Mammary epithelial cell (primary cell): ENCODE measurements at places on chromosomes 1 and 21.
A peak's percentile ranks its signal among the peaks of the same experiment; 100 is the strongest.

GRCh38 chr1:107649023-107649422 is 316.0 kb downstream of the VAV3 start:
- DNase-seq: peak; percentile 21

DNA sequence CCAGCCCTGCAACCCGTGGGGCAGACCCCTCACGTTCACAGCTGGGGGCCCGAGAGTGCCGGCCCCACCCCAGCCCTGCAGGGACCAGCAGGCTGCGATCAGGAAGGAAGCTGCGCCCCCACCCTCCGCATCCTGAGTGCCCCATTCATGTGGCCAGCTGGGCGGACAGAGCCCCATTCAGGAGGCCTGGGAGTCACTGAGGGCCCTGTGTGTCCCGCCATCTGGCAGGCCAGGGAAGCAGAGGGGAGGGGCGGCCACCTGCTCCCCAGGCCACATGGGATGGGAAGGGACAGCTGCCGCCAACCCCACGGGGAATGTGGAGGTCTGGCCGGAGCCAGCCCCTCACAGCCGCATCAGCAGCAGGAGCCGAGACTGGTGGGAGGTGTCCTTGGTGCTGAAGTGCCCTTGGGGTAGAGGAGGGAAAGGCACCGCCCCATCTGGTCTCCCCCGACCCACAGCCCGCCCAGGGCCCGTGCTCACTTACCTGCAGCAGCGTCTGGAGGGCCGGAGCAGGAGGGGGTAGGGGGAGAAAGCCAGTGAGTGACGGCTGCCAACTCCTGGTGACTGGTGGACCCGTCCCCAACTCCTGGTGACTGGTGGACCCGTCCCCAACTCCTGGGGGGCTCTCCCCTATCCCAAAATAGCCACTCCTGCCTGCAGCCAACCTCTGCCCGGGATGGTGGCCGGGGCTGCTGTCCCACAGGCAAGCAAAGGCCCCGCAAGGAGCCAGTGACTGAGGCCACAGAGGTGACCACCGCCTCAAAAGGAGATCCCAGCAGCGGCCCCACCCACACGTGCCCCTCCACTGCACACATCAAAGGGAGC is 8.7 kb downstream of the ACAP3 start:
- DNase-seq: no peak

GRCh38 chr1:155175927-155176371 is 2.3 kb downstream of the TRIM46 start:
- no peak for DNase-seq

DNA sequence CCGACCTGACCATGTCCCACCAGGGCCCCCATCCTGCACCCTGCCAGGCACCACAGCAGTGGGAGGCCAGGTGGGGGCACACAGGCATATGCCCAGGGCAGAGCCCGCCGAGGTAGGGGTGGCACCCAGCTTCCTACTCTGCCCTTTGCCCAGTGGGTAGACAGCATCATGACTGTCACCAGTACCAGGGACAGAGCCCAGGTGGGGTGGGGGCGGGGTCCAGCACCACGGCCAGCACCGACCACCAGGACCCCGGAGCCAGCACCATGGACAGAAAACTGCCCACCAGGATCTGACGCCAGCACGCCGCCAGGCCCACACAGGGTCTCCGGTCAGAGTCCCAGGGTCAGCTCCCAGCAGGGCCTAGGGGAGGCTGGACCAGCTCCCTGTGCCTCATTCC is 3.8 kb downstream of the TAS1R3 start:
- no peak for DNase-seq

GRCh38 chr21:36354918-36355680 is 30.1 kb upstream of the CHAF1B start:
- DNase-seq: no peak

DNA sequence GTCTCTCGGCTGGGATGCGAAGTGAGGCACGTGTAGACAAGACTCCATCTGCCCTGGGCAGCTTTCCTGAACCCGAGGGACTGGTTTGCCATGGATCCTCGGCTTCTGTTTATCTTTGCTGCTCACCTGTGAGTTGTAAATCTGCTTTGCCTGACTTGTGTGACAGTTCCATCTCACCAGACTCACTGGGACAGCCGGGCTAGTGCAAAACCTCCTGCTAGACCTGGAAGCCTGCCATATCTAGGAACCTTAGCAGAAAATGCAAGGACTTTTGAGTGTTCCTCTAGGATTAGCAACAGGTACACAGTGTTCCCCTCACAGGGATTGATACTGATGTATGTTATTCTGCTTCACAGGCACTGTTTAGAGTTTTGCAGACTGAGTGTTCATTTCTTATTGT is 218.6 kb downstream of the URB2 start:
- peak; percentile 3 for DNase-seq

GRCh38 chr1:248884632-248885295 is 21.3 kb upstream of the PGBD2 start:
- DNase-seq: no peak

- no peak for DNase-seq
Measured at GRCh38 chr1:114540272-114540671, 29.3 kb upstream of the TRIM33 start.

- peak; percentile 17 for DNase-seq
Measured at GRCh38 chr1:68128157-68128556, 77.7 kb upstream of the DIRAS3 start.

DNA sequence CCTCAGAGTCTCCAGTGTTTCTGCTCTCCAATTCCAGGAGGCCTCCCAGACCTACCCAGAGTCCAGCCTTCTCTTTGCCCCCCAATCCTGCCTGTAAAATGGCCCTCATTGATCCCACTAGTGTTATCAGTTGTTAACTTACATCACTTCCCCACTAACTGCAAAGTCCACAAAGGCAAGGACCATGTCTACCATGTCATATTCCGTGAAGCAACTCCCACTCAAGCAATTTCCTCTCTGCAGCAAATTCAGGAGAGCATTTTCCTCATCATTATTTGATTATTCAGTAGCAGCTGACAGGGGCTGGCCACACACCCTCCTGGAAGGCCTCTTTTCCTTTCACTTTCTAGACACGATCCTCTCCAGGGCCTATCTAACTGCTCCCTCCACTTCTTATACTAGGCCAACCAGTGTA is 153.5 kb downstream of the RERE start:
- no peak for DNase-seq

DNA sequence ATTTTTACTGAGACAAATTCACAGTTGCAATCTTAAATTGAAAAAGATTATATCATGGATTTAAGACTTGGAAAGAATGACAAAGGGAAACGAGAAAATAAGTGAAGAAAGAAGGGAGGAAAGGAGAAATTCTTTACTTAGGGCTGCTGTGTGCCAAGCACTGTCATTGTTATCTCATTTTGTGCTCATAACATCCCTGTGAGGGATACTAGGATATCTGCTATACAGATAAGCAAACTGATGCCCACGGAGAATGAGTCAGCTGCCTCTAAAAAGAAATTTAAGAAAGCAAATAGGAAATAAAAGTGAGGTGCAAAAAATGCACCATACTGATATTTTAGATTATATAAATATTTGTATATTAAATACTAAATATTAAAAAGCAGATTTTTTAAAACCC is 183.6 kb upstream of the NR5A2 start:
- DNase-seq: no peak

GRCh38 chr1:159843459-159843858 is 16.8 kb downstream of the SLAMF8 start:
- no peak for DNase-seq

GRCh38 chr1:199098468-199098867 is 459.6 kb downstream of the PTPRC start:
- no peak for DNase-seq

GRCh38 chr1:39105061-39105840 is 79.1 kb downstream of the NDUFS5 start:
- DNase-seq: peak; percentile 76

- no peak for DNase-seq
Measured at GRCh38 chr1:232036181-232036933, 409.8 kb downstream of the DISC1 start.

GRCh38 chr1:114075105-114075504 is 78.6 kb downstream of the SYT6 start:
- DNase-seq: no peak

- no peak for DNase-seq
Measured at GRCh38 chr1:92975551-92976232, 14.4 kb upstream of the DIPK1A start.

DNA sequence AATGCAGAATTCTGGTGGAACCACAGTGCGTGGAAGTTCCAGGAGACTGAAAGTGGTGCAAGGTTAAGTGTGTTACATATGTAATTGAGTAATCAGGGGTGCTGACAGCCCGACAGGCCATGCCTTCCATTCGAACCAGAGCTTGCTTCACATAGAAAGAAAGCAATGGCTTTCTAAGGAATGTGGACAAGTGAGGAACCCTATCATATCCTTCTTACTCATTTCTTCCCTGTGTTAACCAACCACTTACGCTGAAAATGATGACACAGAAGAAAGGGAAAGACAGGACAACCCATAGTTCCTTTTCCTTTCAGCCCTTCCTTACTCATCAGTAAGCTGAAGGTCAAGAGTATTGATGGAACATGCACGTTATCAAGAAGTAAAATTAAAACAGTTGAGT is 48.1 kb upstream of the KCNA3 start:
- DNase-seq: no peak

DNA sequence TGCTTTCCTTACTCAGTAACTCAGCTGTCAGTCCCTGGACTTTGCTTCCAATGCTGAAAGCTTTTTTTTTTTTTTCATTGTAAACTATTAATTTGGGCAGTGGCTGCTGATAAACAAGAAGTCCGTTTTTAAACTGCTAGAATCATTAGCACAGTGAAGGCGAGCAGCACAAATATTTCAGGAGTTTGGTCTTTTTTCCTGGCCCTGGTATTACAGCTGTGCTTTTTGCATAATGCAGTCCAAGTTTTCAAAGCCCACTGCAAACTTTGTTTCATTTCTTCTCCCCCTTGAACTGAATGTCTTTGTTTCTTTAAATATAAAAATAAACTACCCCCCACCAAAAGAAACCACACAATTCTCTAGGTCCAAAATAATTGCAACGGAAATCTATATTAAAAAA is 6.6 kb downstream of the GLIS1 start:
- no peak for DNase-seq

GRCh38 chr1:43365678-43366077 is 2.1 kb downstream of the ELOVL1 start:
- no peak for DNase-seq

- DNase-seq: peak; percentile 25
Measured at GRCh38 chr1:16351456-16351993, 755 bp downstream of the FBXO42 start.

- peak; percentile 20 for DNase-seq
Measured at GRCh38 chr1:215119719-215120365, 37.3 kb downstream of the KCNK2 start.

DNA sequence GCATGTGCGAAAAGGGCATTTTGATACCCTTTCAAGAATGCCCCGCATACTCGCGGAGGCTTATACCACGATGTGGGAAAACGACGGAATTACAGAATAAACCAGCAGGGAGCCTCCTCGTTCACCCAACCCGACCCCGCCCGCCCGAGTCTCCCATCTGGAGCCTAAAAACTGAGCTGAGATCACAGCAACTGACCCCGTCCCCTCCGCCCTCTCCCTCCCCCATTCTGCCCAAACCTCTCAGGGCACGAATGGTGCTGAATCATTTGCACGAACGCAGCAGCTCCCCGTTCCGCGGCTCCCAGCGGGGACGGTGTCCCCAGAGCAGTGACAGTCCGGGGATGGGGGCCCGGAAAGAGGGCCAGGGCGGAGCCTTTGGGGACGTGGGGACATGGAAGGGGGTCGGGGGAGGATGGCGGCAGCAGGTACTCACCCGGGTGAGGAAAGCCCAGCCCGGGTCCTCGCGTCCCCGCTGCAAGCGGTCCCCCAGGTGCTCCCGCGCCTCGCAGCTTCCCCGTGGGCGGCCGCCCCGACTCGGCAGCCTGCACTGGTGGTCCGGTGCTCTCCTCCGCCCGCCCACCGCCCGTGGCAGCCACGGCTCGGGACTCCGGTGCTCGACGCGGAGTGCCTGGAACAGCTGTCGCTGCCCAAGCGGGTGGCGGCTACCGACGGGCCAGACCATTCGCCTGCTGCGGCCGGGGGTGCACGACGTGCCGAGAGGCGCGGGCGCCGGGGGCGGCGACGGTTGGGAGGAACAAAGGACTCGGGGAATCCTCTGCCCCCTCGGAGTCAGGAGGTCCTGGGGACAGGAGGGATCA is at the start of gene TTLL7:
Gene TTLL7 (minus strand): TSS at position 635 of the 818 bp plus-strand sequence. CDS start 46,921 bp downstream, outside the sequence.
- peak; percentile 76 for DNase-seq

DNA sequence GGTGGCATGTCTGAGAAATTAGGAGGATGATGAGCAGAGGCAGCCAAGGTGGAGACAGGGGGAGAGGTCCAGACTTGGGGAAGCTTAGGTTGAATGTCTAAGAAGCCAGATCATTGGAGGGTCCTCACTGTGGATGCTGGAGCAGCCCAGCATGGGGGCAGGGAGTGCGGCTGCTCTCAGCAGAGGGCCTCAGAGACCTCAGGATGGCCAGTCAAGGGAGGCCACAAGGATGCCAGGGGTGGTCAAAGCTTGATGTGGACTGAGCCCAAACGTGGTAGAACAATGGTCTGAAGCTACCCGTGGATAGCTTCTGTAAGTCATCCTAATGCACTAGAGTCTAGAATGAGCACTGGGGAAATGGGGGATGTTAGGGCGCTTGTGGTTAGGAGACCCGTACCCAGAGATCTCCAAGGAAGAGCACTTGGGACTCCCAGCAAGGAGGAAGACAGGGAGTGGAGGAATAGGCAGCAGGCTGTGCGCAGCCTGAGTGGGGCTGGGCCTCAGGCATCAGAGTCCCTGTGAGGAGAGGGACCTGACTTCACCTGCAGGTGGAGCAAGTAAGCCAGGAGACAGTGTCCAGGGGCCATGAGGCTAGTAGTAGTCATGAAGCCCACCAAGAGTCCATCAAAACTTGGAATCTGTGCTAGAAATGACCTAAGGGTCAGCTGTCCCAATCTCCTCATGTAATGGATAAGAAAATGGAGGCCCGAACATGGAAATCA is 4.3 kb upstream of the S100A9 start:
- DNase-seq: no peak

DNA sequence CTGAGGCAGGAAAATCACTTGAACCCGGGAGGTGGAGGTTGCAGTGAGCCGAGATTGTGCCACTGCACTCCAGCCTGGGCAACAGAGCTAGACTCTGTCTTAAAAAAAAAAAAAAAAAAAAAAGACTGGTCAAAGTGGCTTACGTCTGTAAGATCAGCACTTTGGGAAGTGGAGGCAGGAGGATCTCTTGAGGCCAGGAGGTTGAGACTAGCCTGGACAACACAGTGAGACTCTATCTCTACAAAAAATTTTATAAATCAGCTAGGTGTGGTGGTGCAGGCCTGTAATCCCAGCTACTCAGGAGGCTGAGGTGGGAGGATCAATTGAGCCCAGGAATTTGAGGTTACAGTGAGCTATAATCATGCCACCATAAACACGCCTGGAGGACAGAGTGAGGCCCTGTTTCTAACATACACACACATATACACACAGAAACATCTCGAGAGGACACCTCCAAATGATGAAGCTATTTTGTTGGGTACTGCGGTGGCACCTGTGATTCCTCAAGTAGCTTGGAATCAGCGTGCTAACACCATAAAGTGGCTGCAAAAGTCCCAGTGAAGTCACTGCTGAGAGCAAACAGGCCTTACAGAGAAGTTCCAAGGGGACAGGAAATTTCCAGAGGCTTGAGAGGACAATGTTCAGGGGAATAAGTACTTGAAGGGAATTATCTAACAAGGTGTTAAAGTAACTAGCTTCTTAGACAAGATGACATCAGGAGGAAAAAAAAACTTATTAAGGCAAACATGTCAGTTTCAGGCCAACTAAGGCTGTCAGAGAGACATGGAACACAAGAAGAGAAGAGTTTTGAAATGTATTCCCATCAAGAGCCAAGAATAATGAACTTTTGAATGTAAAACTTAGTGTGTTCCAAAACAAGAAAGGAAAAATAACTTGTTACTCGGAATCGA is 1.3 kb downstream of the NADK start:
- DNase-seq: no peak

GRCh38 chr1:109923131-109923945 is 12.7 kb downstream of the CSF1 start:
- DNase-seq: no peak

- DNase-seq: no peak
Measured at GRCh38 chr1:218069180-218069579, 215.9 kb upstream of the RRP15 start.
